ENCODE measurements at places on chromosomes 5 and 9.

DNA sequence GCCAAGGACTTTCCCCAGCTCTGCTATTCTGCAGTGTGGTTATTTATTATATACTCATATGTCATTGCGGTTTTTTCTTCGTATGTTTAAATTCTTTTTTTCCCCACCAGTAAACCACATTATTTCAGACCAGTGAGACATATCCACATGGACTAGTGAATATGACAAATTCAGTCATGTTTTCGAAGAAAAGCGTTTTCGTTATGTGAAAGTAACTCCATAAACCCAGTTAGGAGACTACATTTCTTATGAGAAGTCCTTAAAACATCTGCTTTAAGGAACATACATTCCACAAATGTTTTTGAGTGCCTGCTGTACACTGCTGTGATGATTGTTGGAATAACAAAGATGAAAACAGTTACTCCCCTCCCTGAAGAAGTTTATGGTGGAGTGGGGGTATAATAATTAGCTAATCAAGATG lies 591.8 kb upstream of the CLINT1 start:
- DNase-seq, result no peak

GRCh38 chr5:120304663-120305062 lies 159.4 kb upstream of the PRR16 start:
- no peak for DNase-seq

DNA sequence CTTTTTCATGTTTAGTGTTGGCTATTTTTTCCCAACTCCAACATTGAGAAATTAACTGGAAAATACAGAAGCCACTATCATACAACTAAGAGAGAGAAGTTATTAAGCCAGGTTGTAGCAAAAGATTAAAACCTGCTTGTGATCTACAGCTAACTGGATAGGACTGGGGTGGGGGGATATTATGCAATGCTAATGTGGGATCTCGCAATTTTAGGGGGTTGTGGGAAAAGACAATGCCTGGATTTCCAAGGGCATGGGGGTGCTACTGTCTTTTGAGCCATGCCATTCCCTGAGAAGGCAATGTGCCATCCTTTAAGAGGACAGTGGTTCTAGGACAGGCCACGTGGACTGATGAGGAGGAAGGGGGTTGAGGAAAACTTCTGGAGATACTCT lies 46.5 kb downstream of the MARCHF3 start:
- no peak for DNase-seq

GRCh38 chr9:113707953-113708695 lies 168.0 kb upstream of the ZNF618 start:
- DNase-seq, result no peak

DNA sequence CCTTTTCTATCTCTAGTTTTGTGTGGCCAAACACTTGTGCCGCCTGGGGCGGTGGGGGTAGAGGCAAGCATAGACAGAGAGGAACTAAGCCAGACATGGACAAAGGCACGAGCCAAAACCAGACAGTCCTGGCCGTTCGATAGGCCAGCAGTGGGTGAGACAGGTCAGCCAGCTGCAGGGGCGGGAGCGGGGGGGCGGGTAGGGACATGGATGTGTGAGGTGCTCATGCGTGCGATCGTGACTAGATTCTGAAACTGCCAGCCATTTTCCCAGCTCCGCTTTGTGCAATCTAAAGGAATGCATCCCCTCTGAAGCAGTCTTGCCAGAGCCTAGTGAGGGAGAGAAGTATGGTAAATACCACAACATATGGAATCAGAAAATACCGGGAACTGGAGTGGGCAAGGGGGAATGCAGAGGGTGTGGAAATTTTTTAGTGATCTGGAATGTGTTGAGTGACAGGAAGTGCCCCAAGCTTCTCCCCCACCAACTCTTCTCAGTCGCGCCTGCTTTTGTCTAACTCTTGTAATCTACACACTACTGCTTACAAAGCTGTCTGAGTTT lies 111.9 kb downstream of the NR6A1 start:
- no peak for DNase-seq

GRCh38 chr9:109264877-109265587 lies 55.8 kb downstream of the EPB41L4B start:
- DNase-seq, result no peak

- DNase-seq, result no peak
Observed at GRCh38 chr9:91407580-91408318, 15.9 kb downstream of the NFIL3 start.

- DNase-seq, result no peak
Observed at GRCh38 chr5:128774605-128775004, 190.7 kb upstream of the SLC27A6 start.

DNA sequence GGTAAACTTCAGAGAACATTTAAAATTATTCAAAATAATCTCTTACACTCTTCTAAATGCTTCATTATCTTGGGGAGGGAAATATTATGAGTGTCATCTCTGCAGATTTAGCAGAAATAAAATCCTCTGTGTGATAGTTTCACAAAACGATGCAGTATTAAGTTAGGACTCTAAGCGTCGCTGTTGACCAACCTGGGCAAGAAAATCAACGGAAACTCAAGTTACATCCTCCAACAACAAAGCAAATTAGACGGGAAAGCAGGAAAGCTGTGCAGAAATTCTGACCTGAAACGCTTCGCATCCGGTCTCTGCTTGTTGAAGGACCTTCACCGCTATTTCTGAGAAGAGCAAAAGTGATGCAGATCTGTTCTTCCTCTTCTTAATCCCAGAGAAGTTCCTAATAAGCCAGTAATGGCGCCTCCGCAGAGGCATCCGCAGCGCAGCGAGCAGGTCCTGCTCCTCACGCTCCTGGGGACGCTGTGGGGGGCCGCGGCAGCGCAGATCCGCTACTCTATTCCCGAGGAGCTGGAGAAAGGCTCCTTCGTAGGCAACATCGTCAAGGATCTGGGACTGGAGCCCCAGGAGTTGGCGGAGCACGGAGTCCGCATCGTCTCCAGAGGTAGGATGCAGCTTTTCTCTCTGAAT lies at the start of gene PCDHGA6:
TSS of gene PCDHGA6 (plus strand) at position 219 of the 645 bp plus-strand sequence. CDS start at position 412, 193 bp downstream.
- no peak for DNase-seq

DNA sequence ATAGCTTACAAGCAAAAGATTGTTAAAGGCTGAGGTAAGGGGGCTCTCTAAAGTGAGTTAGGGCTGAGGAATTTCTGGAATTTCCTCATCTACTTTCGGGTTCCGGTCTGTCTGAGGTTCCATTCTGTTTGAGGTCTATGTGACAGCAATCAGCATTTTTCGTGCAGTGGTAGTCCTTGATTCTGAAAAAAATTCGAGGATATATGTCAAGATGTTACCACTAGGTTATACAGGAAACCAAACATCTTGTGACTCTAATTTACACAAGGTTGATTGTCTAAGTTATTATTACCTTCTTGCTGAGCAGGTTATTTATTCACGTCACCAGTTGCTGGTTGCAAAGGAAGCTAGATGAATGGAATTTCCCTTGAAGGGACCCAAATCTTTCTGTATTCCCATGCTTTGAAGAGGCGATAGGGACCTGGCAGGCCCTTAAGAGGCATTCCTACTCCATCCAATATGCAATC lies 35.2 kb downstream of the RLN2 start:
- DNase-seq, result no peak

GRCh38 chr9:78023003-78023741 lies 8.4 kb downstream of the GNAQ start:
- DNase-seq, result no peak

- DNase-seq, result no peak
Observed at GRCh38 chr9:105054491-105054890, 126.5 kb upstream of the ABCA1 start.

GRCh38 chr5:52693280-52693679 lies 94.4 kb upstream of the ITGA1 start:
- DNase-seq, result no peak

- DNase-seq, result no peak
Observed at GRCh38 chr9:76374783-76375559, 19.3 kb downstream of the RFK start.

DNA sequence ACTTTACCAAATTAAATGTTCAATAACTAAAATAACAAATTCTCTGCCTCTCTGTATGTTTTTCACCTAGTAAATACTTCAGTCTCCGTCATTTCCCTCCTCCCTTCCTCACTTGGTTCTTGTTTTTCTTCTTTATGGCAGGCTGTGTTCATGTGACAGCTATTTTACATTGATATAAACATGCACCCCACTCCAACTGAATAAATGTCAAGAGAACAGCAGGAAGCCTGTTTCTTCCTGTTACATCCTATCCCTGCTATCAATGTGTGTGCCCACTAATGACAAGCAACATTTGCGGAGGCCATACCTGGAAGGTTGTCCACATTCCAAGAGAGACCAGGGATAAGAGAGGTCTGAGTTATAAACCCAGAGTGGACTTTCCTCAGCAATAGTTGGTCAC lies 145.2 kb upstream of the MAST4 start:
- no peak for DNase-seq

- DNase-seq, result no peak
Observed at GRCh38 chr5:169161022-169161680, 139.8 kb downstream of the SLIT3 start.

GRCh38 chr5:95923918-95924544 lies 37.6 kb downstream of the ELL2 start:
- no peak for DNase-seq

DNA sequence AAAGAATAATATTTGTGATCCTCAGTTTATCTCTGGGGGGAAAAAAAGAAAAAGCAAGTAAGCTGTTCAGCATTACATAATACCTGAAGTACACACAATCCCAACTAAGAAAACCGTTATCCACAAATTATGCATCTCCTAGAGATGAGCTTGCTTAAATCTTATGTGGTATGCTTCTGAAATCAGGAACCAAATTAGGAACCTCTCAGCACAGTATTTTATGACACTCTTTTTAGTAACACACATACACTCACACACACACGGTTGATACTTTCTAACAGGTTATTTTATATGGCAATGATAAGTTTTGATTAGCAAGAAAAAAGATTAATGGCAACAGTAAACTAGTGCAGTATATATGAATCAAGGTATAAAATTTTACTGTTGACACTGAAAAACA lies 1.2 kb upstream of the ZNF510 start:
- no peak for DNase-seq

GRCh38 chr5:32839106-32839505 lies 128.0 kb downstream of the NPR3 start:
- no peak for DNase-seq

- DNase-seq, result peak; percentile 34
Observed at GRCh38 chr5:131534974-131535373, 100.1 kb downstream of the RAPGEF6 start.

- no peak for DNase-seq
Observed at GRCh38 chr5:113474100-113474728, 14.0 kb downstream of the MCC start.

DNA sequence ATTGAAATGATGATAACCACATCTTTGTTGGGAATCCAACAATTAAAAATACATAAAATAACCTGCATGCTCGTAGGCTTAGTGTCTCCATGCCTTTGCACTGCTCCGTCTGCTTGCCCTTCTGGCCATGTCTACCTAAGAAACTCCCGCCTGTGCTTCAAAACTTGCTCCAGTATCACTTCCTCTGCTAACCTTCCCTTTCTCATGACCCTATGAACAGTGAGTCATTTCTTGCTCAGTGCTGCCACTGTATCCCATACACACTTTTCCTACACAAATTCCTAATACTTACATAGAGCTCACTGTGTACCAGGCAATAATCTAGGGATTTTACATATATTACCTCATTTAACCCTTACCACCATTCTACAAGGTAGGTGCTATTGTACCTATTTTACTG lies 33.5 kb downstream of the TMEM245 start:
- DNase-seq, result no peak

DNA sequence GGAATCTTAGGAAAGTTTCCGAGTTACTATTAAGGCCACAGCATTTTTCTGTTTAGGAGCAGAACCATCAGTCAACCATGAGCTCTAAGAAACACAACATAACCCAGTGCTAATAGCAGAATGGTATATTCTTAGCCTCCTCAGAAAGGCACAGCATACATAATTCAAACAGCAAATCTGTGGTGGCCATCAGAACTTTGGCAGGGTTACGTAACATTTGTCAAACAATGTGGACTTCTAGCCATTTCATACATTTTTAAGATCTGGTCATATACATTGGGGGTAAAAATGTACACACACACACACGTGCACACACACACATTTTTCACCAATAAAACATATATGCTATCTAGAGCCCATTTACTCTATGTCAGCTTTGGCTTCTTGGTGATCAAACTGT lies 225.2 kb downstream of the GNA14 start:
- no peak for DNase-seq

GRCh38 chr9:12784461-12785259 lies 9.8 kb downstream of the LURAP1L start:
- peak; percentile 68 for DNase-seq

DNA sequence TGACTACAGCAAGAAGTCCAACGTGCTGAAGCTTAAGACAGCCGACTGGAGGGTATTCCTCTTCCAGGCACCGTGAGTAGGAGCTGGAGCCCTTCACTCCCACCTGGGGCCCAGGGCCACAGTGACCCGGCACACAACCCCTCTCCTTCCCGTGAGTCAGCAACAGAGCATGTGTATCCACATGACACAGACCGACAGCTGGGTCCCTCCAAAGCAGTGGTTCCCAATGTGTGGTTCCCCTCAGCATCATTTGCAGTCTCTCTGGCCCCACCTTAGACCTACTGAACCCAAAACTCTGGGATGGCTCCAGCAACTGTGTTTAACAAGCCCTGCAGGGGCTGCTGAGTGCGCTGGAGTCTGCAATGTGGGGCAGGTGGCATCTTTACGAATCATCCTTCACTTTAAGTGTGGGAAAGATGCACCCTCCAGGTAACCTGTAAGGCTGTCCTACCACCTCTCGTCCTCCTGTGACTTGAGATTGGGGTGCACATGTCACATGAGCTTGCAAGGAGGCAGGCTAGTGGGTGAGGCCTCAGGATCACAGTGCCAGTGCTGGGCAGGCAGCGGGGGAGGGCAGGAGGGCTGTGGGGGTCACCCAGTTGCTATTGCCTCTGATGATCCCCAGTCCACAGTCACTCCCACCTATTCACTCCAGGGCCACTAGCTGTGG lies 42.2 kb downstream of the PSD2 start:
- DNase-seq, result no peak

GRCh38 chr5:67149951-67150523 lies 46.6 kb downstream of the CD180 start:
- DNase-seq, result no peak

- no peak for DNase-seq
Observed at GRCh38 chr5:10410662-10411061, 31.0 kb upstream of the ROPN1L start.

DNA sequence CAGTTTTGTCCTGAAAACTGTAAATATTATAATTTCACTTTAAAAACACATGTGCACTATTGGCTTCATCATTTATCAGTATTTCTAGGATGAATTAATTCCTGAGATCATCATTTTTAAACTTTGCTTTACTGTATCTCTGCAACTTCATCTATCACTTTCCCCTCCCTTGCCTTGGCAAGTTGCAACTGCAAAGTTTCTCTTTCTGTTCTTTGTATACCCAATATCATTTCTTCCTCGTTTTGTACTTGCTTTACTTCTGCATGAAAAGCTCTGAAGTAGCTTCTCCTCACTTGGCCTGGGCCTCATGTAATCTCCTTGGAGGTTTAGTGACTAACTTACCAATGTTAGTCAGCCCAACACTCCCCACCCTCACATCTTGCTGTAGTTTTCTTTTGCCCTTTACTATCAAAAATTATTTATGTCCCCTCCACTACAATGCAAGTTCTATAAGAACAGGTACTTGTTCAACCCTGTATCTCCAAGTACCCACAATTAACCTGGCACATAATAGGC lies 12.8 kb downstream of the C5orf63 start:
- no peak for DNase-seq

All from NCI-H446 (cell line).